NCI-H82 (cell line): ENCODE measurements at places on chromosomes 4 and X.

DNA sequence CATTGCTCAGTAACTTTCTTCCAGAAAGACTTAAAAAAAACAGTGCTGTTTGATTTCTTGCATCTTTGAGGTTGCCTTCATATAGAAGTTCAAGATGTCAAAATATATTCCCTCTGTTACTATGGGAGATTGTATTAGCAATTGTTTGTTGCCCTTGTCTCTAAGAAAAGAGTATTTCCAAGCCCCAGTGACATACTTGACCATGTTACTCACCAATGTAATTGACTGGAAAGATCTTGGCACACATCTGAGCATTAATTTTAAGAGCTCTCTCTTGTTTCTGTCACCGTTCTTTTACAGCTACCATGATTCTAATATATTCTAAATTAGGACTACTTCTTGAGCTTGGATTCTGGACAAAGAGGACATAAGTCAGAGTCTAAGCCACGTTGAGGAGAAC, 902.7 kb upstream of the EPHA5 start:
- no peak for DNase-seq

- no peak for DNase-seq
Measured at GRCh38 chrX:102138064-102138463, 4.2 kb downstream of the TCEAL6 start.

GRCh38 chrX:65017451-65017850, 41.2 kb upstream of the ZC4H2 start:
- no peak for DNase-seq

GRCh38 chr4:88843067-88843685, 145.5 kb upstream of the NAP1L5 start:
- no peak for DNase-seq

- peak; percentile 4 for DNase-seq
Measured at GRCh38 chrX:57817302-57817701, 93.0 kb downstream of the ZXDA start.

GRCh38 chr4:10635091-10635490, 49.5 kb downstream of the CLNK start:
- peak; percentile 2 for DNase-seq

DNA sequence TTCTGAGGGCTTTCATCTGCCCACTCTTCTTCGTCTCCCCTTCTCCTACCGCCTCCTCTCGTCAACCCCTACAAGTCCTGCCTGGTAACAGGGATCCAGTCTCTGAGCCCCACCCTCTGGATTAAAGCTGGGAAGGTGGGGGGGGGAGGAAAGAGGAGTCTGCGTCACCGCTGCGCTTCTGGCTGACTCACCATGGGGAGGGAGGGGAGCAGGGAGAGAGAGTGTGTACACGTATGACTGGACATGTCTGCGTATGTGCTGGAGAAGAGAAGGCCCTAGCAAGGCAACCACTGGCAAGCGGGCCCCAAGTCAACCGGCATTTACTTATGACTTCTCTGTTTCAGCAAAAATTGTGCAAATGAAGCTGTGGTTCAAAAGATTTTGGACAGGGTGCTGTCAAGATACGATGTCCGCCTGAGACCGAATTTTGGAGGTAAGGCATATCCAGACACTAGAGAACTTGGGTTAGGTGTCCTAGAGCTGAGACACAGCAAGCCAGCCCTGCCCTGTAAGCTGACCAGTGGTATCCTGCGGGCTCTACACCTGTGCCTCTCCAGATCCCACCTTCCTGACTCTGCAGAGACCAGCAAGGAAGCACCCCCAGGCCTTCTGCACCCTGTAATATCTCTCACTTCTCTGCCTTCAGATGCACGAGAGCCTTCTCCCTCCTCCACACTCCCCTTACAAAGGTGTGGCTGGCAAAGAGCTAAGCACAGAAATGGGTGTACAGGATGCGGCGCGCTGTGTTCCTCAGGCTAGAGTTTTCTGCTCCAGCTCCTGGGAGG, 2.5 kb downstream of the GABRQ start:
- DNase-seq, result peak; percentile 92

GRCh38 chr4:132540797-132541196, 608.3 kb upstream of the PCDH10 start:
- DNase-seq, result no peak

GRCh38 chr4:100069207-100069606, 119.1 kb upstream of the H2AZ1 start:
- DNase-seq, result no peak

GRCh38 chrX:45731448-45731847, 530.8 kb upstream of the DIPK2B start:
- DNase-seq, result no peak

DNA sequence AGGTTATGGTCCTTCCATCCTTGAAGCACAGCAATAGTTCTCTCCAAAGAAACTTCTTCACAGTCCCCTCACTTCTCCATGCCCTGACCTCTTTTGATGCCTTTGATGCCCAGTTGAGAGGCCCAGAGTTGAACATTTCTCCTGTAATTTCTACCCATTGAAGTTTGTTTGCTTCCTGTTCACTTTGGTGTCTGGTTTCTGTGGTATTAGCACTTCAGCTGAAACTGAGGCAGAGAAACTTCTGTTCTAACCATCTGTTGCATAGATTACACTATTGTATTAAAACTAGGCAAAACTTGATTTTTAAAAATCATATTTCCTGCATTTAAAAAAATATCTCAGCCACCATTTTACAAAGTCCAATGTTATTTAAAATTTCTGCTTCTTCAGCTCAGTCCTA, 89.8 kb upstream of the ADGRG2 start:
- no peak for DNase-seq

DNA sequence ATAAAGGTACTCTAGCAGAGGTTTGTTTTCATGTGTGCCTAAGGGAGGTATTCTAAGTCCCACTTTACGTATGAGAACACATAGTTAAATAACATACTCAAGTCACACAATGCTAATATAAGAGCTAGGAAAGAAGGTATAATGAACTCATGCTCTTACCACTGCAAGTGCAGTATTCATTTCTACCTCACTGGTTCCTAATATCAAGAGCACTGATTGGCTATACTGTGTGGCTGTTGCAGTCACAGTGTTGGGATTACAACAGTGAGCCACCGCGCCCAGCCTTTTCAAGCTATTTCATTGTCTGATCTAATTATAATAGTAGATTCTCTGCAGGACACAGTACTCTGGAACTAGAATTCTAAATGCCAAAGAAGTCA, 84.0 kb downstream of the PDS5A start:
- peak; percentile 45 for DNase-seq

DNA sequence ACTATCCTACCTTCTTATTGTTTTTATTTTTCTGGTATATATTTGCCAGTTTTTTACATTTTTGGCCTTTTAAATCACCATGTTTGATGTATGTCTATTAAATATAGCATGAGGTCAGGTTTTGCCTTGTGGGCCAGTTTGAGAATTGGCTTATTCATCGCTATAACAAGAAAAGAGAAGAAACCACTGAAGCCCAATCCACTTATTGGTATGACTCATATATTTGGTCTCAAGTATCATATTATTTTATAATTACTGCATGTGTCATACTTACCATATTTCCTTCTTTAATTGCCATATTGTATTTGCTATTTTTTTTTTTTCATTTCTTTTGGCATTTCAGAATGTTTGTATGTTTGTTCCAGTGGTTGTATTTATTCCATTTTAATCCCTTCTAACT, 99.3 kb downstream of the IRF2 start:
- no peak for DNase-seq

DNA sequence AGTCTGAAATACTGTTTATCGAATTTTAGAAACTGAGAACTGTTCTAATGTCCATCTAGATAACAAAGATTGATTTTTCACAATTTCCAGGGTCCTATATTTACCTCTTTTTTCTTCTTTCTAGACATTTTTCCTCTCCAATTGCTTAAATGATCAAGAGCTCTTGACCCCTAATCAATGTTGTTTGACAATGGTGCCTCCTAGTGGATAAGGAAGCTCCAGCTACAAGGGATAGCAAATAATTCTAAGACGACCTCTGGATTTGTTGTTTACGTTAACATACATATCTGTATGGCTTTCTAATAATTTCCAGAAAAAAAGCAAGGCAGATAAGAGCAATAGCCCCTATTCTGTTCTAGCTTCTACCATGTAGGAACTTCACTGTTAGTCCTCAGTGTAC, 35.8 kb downstream of the GPR82 start:
- DNase-seq, result peak; percentile 59

- no peak for DNase-seq
Measured at GRCh38 chrX:11196476-11196875, 85.3 kb downstream of the HCCS start.

GRCh38 chrX:74736450-74736849, 122.0 kb upstream of the RLIM start:
- no peak for DNase-seq

- DNase-seq, result peak; percentile 2
Measured at GRCh38 chr4:69060651-69061308, 35.5 kb upstream of the UGT2B7 start.

GRCh38 chr4:125091-125771, 930 bp downstream of the ZNF718 start:
- DNase-seq, result peak; percentile 6

DNA sequence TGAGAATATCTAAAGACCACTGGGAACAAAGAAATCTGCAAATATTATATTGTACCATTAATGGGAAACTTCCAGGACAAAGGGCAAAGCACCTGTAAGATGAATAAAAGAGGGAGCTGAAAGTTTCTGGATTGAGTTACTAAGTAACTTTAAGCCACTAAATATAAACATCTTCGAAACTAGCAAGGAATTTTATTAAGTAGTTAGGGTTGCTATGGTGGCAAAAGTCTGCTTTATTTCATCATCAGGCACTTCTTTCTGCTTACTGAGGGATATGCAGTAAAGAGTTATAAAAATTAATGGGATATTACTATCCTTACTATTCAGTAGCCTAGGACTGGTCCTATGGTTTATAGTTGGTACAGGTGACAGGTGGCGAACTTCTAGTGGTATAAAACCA, 33.0 kb downstream of the SMARCA1 start:
- DNase-seq, result no peak

GRCh38 chr4:100366213-100366612, 151.6 kb downstream of the EMCN start:
- DNase-seq, result no peak

- no peak for DNase-seq
Measured at GRCh38 chr4:23805450-23805851, 84.4 kb downstream of the PPARGC1A start.

- peak; percentile 34 for DNase-seq
Measured at GRCh38 chrX:80550722-80551121, 130.5 kb downstream of the TENT5D start.

- DNase-seq, result peak; percentile 12
Measured at GRCh38 chr4:40562208-40562607, 67.5 kb downstream of the RBM47 start.

DNA sequence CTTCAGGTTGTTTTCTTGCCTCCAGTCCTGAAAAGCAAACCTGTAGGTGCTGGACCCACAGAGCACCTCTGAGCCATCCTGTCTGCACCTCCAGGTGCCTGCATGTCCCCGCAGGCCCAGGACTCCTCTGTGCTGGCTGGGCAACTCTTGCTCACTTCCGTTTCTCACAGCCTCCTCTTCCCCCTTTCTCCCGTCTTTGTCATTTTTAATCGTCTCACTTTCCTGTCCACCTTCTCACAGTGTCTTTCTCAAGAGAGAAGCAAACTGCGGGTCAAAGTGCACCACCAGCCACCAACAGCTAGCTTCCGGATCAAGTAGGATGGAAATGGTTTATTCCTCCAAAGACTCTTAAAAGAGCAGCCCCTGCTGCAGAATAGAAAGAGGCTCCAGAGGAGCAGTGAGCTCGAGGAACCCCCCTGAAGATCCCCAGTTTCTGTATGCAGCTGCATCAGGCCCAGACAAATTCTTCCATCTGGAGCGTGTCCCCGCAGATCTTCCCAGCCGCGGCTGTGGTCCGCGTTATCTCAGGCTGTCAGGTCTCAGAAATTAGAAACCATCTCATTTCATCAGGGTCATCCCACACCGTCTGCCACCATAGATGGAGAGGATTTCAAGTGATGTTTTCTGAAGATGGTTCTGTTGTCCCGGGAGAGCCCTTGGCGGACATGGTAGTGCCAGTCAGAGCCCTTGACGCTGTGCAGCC, 87.7 kb downstream of the FHDC1 start:
- DNase-seq, result no peak

GRCh38 chr4:167606551-167606950, 372.3 kb upstream of the SPOCK3 start:
- DNase-seq, result peak; percentile 31

DNA sequence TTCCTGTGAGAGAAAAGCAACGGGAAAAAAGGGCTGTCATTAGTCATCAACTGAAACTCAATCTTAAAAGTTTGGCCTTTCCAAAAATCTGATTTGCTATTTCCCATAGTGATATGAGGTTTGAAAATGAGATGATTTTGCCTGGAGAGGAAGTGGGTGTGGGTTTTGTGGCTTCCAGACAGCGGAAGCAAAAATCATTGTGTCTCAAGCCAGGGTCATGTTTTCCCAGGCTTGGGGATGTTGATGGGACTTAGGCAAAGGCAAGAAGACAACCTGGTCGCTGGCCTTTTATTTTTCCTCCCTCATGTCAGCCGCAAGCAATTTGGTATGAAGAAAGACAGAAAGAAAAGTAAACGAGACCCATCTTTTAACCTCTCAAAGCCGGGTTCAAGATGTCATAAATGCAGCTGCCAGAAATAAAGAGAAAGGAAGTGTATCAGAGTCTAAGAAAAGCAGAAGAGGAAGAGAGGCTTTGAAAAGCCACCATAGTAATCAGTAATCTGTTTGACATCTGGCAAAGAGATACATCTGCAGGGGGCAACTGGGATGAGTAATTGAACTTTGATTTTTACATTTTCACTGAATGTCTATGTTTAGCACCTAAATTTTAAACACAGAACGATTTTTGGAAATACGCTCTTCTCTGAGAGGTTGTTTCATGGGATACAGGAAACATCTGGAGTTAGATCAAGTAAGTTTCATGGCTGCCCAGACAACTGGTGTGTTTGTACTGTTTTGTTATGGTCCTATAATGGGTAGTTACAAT, 521.6 kb upstream of the SLIT2 start:
- DNase-seq, result no peak

DNA sequence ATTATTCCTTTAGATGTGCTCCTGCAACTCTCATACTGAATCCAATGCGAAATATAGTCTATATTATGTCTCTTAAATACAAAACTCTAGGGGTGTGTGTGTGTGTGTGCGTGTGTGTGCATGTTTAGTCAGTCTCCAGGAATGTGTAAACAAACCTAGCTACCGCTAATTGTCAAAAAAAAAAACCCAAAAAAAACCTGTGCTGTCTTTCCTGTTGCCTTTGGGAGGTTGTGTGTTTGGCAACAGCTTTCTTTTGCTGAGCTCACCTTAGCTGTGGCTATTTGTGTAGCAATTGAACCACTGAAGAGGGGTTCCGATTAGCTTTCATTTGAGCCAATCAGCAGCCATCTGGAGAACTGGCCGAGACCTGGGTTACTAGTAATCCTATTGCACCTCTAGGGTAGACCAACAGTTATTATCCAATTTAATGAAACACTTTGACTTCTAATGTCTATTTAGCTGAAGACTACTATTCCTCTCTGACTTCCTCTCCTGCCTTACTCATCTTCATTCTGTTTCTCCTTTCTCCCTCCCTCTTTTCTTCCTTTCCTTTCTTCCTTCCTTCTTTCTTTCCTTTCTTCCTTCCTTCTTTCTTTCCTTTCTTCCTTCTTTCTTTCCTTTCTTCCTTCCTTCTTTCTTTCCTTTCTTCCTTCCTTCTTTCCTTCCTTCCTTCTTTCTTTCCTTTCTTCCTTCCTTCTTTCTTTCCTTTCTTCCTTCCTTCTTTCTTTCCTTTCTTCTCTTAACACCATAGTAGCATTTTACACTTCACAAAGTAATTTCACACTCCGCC, 471.1 kb downstream of the GBA3 start:
- peak; percentile 33 for DNase-seq

GRCh38 chr4:144353292-144353691, 212.8 kb upstream of the GYPA start:
- no peak for DNase-seq

GRCh38 chr4:183355405-183355804, 33.2 kb upstream of the CLDN24 start:
- no peak for DNase-seq
